Activated CD8-positive, alpha-beta memory T cell treated with anti-CD3 and anti-CD28 coated beads for 1 hour (primary cell): ENCODE measurements at places on chromosomes 1 and 21.

GRCh38 chr21:36848730-36849274 lies 117.7 kb downstream of the HLCS start:
- DNase-seq, result no peak

GRCh38 chr1:73623946-73624345 lies 574.0 kb downstream of the LRRIQ3 start:
- no peak for DNase-seq

DNA sequence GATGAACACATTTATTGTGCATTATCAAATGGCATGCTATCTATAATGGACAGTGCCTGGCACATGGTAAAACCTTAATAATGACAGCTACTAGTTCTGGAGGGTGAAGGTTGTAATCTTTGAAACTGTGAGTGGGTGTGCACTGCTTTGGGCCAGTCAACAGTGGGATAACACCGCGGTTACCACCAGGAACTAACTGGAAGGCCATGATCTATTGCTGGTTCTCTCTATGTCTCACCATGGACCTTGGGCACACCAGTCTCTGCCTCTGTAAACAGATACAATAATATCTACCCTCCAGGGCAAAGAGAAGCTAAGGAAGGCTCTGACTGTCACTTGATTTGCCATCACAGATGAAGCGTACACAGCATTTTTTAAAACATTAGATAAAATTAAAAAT lies 198.6 kb upstream of the ESRRG start:
- no peak for DNase-seq

GRCh38 chr21:43021756-43022600 lies 47.6 kb downstream of the PKNOX1 start:
- DNase-seq, result no peak

DNA sequence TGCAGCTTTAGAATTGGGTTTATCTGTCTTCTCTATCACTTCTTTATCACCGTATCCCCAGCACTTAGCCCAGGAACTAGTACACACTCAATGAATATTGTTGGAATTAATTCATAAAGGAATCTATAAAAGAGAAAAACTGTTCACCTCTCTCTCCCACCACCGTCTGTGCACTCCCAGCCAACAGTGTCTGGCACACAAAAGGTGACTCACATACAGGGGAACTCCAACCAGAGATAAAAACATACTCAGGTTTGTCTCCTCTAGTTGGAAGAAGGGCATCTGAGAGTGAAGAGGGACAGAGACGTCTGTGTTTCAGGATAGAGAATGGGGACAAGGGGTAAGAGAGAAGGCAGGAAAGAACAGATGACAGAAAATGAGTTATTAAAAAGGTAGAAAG lies 10.0 kb downstream of the ITLN1 start:
- DNase-seq, result no peak

GRCh38 chr1:4462831-4463484 lies 191.5 kb upstream of the AJAP1 start:
- no peak for DNase-seq

DNA sequence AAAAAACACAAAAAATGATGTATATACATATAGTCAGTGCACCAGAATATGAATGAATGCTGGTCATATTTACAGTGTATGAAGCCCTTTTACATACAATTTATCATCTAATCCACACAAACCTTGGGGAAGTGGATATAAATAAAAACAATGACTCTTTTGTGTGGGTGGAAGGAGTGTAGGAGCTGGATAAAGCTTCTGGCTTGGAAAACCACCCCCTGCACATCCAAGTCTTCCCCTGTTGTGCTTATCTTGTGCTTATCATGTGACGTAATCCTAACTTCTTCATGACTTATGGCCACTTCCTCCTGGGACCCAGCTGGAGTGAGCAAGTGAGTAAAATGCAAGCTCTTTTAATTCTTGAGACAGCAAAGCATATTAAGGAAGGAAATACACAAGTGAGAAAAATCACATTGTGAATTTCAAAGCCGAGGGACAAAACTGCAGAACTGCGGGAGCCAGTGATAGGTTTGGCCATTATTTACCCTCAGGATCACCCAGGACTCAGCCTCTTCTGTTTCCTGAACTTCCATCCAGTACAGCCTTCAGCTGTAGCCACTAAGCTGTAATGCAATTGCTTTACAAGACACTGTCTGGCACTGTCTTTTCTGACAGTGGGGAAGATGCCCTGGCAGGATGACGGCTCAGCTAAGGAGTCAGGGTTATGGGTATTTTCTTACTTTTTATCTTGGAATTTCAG lies 104.0 kb upstream of the PPM1J start:
- DNase-seq, result no peak

DNA sequence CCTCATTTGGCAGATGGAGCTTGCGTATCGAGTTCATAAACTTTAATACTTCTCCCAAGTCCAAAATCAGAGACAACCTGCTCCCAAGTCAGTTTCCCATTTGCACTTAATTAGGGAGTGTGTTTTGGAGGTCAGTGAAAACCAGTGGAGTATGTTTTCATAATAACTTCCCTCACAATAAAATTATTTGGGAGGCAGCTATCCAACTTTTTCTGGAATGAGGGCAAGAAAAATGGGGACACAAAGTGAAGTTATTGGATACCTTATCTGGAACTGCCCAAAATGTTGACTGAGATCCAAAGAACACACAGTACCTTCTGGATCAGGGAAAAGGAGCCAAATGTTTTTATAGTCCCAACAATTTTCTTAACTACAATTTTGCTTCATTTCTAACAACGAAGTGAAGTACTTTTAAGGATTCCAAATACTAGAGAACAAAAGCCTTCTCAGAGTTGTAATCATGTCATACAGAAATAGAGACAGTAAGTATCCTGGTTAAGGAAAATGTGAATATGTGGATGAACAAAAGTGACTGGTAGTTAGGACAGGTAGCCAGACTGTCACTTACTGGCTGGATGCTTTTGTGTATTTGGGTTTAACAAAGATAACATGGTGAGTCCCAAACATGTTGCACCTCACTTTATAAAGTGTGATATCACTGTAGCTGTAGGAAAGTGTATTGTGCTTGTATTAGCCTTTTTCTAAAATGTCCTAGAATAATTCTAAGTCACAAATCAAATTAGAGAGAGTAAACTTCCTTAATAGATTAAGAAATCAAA lies 325.0 kb downstream of the HLX start:
- no peak for DNase-seq

- DNase-seq, result no peak
Observed at GRCh38 chr1:88800382-88801051, 90.8 kb downstream of the GTF2B start.

DNA sequence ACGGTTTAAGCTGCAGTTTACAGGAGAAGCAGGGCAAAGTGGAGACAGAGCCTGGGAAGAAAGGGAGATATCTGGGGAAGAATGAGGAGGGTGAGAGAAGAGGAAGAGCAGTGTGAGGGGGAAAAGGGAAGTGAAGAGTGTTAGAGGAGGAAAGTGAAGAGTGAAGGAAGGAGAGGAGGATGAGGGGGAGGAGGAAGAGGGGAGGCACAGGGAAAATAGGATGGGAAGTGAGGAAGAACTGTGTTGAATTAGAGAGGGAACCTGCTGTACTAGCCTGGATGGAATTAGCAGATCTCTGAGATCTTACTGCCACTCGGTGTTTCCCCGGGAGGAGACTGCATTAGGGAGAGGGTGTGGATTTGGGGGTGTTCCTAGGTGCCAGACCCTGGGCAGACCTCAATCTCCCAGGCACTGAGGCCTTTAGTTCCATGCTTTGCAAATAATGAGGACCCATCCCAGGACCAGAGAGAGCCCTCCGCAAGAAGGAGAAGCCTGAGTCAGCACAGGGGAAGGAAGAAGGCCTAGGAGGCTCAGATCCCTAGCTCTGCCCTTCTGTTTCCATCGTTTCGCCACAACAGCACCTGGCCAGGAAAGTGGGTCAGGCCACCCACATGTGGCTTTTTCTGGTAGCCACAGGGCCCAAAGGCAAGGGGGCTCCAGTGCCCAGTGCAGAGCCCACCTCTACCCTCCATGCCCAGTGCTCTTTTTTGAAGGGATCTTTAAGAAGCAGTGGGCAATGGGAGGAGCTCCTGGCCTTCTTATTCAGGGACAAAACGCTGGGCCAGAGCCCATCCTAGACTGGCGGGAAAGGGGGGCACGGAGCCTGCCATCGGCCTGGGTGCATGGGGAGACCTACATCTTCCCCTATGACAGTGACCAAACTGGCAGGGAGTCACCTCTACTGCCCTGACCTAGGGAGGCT lies 2.0 kb downstream of the LRRN2 start:
- DNase-seq, result no peak
